MM.1S (cell line): ENCODE measurements at places on chromosomes 11 and 22.

DNA sequence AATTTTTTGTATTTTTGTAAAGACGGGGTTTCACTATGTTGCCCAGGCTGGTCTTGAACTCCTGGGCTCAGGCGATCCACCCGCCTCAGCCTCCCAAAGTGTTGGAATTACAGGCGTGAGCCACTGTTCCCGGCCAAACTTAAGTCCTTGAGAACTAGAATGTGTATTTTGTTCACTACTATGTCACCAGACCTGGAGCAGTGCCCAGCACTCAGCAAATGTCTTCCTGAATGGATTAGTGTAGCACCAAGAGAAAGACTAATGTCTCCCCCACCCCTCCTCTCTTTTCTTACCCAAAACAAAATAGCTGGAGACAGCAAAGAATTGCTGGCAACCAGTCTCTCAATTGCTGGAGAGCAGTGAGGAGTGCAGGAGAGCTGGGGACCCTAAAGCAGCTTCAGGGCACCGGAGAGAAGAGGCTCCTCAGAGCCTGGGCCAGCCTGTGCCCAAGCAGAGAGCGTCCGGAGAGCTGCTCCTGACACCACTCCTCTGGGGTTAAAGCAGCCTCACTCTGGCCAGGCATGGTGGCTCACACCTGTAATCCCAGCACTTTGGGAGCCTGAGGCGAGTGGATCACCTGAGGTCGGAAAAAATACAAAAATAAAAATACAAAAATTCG, 14.9 kb downstream of the SLC25A18 start:
- DNase-seq = no peak

GRCh38 chr22:20955548-20955947, 11.5 kb upstream of the AIFM3 start:
- DNase-seq = no peak

- no peak for DNase-seq
Measured at GRCh38 chr11:63240791-63241379, 2.5 kb downstream of the SLC22A25 start.

- DNase-seq = no peak
Measured at GRCh38 chr11:9057888-9058287, 33.5 kb downstream of the SCUBE2 start.

GRCh38 chr11:19631712-19632498, 80.7 kb upstream of the NAV2 start:
- no peak for DNase-seq

DNA sequence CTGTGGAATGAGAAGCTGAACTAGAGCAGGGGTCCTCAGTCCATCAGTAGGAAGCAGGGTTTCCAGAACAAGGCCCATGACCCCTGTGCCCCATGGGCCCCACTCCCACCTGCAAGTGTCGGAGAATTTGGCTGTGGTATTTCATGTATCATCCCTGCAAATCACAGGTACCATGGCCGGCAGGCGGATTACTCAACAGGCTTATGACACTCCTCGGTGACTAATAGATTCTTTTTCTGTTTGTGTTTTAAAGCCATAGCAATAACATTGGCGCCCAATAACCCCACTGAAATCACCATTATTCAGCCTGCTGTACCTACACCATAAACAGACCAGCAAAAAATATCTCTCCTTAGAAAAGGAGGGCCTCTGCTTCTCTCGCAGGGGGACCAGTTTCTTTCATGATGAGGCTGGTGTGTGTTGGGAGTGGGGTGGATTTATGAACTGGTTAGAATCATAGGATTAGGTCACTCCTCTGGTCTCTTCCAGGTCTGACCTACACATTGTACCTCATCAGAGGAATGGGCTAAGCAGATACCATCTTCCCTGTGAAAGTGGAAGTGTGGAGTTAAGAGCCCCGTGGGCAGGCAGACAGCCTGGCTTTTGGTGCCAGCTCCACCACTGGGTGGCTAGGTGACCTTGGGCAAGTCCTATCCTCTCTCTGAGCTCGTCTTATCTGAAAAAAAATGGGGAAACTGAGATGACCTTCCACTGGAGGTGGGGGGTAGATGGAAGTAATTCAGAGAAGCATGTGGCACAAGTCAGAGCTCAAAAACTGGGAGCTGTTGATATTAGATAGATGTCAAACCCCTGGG, 60.2 kb upstream of the WNT11 start:
- no peak for DNase-seq

- DNase-seq = no peak
Measured at GRCh38 chr11:63906585-63906984, 10.4 kb downstream of the RCOR2 start.

DNA sequence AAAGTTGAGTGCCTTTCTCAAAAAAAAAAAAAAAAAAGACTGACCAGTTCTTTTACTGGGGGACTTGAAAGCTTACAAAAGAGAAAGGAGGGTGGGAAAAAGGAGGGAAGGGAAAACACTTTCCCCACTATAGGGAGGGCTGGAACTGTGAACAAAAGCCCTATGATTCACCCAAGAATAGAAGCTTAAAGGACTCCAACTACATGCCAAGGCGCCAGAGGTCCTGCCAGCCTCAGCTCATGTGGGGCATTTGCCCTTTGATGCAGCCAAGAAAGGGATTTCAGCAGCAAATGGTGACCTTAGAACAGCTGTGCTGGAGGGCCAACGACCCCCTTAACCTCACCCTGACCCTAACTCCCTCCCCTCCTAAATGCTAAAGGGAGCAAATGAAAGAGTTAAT, 160.0 kb downstream of the NTM start:
- DNase-seq = no peak

DNA sequence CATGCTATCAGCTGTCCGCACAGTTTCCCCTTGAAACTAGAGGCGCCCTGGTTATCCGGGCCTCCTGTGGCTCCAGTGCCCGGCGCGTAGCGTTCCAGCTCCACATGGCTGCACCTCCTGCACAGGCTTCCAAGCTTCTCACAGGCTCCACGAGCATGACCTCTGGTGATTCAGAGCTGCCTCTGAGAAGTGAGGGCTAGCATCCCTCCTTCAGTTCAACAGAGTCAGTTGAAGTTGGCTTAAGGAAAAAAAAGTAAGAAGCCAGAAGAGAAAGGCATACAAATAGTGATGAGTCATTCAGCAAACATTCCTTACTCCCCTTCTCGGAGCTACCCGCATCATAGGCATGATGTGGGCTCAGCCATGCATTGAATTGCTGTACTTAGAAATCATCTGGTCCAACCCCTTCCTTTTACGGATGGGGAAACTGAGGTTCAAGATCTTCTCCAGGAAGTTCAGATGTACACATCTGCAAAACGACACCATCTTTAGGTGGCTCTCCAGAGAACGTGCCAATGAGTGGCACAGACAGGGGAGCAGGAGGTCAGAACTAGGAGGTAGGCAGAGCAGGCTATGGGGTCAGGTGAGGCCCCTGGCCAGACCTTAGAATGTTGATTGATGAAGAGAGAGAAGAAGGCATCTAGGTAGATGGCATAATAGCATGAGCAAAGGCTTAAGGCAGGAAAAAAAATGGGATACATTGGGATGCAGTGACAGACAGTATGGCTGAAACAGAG, 216.3 kb upstream of the TBCEL start:
- no peak for DNase-seq

DNA sequence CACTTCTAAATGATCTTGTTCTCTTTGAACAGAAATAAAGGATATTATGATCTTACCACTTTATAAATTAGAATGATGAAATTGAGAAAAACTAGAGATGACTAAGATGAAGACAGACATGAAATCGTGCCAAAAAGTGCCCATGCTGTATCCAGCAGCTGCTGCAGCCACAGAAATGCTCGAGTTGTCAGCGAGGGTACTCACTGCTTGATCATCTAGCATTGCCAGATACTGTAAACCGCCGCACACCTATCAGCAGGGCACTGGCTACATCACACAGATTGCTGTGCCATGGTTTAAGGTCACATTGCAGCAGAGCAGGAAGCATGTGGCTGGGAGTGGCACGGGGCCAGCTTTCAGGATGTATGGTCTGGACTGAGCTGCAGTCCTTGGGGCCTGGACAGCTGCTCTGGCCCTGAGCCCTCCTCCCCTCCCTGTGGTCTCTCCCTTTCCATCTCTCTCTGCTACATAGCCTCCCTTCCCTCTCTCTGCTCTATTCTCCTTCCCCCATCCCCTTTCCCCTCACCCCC, 51.0 kb upstream of the SEPTIN5 start:
- peak; percentile 28 for DNase-seq

DNA sequence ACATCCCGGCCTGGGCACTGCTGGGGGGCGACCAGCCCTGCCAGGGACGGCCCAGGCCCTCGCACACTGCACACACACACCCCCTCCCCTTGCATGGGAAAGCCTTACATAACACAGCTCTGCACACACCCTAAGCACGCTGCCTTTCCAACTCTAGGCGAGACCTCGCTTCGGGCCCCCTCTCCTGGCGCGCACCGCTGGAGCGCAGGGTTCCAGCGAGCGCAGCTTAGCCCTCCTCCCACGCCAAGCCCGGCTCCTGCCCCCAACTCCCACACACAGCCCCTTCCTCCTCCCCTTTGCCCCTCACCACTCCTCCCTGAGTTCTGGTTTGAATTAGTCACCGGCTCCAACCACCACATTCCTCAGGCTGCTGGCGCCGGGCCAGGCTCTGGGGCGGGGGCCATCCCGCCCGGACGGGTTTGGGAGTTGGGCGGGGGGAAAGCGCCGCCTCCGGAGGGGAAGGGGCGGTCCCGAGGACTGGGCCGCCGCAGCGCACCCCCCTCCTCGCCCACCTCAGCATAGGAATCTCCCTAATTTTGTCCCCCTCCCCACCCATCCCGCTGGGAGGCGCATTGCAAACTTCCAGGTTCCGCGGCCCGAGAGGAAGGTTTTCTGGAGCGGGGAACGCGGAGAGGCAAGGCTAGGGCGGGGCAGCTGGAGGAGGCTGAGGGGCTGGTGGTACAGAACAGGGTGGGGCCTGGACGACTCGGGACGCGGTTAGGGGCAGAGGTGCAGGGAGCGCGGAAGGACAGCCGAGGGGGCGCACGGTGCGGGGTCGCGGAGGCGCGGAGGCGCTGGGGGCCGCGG, 966 bp downstream of the AHNAK start:
- no peak for DNase-seq

DNA sequence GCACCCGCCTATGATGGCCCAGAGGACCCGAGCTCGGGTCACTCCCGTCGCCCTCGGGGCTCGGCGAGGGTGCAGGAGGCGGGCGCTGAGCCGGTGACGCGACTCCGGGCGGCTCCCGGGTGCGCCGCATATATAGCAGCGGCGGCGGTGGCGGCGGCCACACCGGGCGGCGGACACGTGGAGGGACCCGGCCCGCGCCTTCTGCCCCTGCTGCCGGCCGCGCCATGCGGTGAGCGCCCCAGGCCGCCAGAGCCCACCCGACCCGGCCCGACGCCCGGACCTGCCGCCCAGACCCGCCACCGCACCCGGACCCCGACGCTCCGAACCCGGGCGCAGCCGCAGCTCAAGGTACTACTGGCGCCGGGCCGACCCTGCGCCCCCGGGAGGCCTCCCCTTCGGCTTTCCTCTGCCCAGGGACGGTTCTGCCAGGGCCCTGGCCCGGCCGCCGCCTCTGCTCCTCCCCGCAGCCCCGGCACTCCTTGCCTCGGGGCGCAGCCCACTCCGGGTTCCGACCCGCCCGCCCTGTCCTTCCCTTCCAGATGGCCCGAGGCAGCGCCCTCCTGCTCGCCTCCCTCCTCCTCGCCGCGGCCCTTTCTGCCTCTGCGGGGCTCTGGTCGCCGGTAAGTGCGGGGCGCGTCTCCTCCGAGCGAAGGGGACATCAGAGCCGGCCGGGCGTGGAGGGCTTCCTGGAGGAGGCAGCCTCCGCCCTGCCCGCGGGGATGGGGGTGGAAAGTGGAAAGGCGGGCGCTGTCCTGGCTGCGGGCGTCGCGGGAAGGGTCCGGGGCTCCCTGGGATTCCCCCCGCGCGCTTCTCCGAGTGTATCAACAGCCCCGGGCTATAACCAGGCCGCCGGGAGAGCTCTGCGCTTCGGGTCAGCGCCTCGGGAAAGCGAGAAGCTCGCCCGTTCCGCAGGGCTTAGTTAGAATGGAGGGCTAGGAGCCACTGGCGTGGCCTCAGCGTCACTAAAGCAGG, at the start of gene GAL:
GAL (plus strand) TSS at position 160 of the 972 bp plus-strand sequence; CDS start at position 540, 380 bp downstream.
- no peak for DNase-seq

- DNase-seq = peak; percentile 5
Measured at GRCh38 chr11:128947773-128948172, 5.1 kb upstream of the TP53AIP1 start.

DNA sequence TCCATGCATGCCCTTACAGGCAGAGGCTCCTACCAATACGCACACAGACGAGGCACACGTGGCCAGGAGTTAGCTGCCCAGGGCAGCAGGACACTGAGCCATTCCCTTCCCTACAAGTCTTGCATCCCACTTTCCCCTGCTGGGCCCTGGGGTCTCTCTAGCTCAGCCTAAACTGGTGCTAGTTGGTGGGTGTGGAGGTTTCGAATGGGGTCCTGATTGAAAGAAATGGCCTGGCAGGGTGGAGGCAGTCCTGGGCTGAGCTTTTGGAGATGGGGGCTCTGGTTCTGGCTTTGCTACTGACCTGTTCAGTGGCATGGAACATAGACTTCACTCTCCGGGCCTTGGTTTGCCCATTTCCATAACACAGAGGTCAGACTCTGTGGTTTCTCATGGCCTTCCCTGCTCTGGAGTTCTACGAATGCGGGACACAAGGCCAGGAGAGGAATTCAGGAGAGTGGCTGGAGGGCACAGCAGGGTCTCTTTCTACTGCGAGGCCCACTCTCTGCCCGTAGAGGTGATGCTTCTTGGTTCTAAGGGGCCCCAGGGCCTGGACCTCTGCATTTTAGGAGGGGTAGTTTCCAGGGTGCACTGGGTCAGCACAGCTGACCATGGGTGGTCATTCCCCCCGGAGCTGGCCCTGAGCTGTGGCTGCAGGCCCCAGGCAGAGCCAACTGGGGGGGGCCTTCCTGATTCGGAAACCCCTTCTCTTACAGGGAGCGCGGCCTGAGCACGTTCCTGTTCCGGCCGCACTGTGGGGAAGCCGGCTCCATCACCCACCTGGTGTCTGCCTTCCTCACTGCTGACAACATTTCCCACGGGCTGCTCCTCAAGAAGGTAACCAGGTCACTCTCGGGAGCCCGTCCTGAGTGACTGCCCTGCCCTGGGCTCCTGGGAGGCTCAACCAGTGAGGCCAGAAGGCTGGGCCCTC, 40.0 kb downstream of the RNF141 start:
- no peak for DNase-seq

DNA sequence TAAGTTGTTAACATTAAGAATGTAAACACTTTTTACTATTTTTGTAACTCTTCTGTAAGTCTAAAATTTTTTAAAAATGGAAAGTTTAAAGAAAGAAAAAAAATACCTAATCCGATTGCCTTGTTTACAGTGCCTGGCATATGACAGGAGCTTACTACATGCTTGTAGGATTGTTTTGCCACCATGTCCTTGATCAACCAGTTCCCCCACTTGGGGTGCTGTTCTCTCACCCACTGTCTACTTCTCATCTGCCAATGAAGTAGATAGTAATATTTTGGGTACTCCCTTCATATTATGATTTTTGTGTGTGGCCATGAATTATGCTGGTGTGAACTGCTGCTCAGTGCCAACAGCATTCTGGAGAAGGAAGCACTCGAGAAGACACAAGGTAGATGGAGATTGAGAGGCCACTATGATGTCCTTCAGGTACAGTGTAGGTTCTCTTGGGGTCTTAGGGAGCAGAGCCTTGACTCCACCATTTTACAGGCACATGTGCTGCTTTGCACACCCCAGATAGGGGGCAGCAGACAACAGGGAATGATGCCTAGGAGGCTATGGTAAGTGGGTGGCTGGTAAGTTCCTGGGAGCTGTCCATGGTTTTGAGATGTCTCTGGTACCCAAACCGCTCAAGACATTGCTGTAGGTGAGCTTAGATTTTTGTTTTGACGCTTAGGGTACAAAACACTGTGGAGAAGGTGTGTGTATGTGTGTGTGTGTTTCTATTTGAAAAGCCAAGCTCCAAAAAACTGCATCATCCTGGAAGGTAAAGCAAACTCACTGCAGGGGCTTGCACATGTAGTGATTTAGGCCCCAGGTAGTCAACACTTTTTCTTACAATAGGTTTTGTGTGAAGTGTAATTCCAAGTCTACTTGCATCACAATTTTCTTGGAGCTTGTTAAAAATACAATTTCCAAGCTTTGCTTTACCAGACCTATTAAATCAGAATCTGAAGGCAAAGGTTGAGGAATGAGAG, 494.5 kb upstream of the LARGE1 start:
- peak; percentile 90 for DNase-seq
